ENCODE measurements at places on chromosomes 3 and 15. TPM values are rescaled to one million over a fixed set of nuclear protein-coding genes. Genes with fewer than 3 reads are reported as not detected.

GOLGA6L10 gene
- 1.1 TPM for total RNA-seq

CLDND1 gene
- 168 TPM for total RNA-seq

GRCh38 chr3:45623393-45623792, 28.8 kb downstream of the LIMD1 start:
- DNase-seq = no peak

DNA sequence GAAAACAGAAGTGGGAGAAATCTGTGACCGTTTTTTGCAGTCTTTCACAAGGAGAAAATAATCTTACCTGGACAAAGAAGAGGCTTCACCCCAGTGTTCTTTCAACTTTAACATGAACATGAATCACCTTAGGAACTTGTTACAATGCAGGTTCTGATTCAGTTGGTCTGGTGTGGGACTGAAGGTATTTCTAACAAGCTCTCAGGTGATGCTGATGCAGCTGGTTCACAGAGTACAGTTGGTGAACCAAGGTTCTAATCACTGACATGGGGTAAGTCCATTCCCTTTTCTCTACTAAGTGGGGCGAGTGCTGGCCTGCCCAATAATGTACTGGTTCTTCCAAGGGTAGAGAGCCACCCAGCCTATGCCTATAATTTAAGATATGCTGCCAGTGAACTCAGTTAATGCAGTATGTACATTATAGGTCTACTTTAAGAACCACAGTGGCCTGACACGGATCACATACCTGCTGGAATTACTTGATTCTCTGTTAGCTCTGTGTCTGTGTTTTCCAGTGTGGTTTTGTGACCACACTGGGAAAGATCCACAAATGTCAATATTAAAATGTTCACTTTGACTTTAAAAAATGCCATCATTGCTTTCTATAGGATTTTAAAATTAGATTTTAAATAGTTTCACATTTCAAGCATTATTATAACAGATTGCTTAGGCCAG, 304.1 kb downstream of the ZNF621 start:
- DNase-seq = no peak

DNA sequence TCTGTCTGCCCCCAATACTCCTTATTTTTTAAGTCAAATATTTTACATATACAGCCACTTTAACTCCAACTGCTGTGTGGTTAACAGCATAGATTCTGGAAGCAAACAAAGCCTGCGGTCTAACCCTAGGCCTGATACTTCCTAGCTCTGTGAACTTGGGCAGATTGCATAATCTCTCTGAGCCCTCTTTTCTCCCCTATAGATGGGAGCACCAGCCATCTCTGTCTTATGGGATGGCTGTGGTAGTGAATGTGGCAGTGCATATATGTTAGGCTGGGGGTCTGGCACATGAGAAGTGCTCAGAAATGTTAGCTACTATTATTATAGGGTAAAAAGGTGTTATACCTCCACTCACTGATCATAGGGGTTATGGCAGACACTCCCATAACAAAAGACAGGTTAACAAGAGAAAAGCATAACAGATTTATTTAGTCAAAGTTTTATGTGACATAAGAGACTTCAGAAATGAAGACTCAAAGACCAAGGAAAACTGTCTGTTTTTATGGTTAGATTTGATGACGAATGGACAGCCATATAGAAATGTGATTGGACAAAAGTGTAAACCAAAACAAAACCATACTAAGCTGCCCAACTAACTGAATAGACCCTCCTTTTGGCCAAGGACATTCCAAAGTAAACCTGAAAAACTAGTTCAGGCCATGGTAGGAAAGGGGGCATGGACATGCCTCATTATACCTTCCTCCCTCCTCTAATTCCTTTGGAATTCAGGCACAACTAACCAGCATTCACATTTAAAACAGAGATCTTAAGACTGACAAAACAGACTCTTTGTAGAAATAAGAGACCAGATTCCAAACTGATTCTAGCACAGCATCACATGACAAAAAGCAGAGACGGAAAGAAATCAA, 53.9 kb upstream of the DAZL start:
- DNase-seq = no peak

- no peak for DNase-seq
Measured at GRCh38 chr15:48313216-48313615, 18.0 kb upstream of the DUT start.

DNA sequence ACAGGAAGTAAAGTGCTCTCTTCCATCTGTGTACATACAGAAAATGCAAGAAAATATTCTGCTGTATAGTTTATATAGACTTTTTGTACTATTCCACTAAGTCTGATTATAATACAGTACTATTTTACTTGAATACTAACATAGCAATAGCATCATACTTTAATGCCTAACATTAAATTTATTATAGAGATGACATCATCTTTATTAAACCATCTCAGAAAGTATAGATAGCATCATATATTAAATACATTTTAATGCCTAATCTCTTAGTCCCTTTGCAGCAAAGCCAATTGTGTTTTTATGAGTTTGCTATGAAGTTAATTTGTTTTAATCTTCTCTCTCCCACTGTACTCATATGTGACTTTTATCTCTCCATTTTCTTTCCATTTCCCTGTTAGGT, 39.7 kb upstream of the ZDHHC23 start:
- DNase-seq = no peak

Measured in CD4-positive, alpha-beta T cell (primary cell).